ENCODE measurements at places on chromosomes 2 and 18. TPM values are rescaled to one million over a fixed set of nuclear protein-coding genes. Genes with fewer than 3 reads are reported as not detected.

- no peak overlapping the region for H3K27ac ChIP-seq
- no peaks in the 10 kb centered on the region for H3K36me3 ChIP-seq
- H3K4me1 ChIP-seq = no peaks in the 10 kb centered on the region
- no peak overlapping the region for H3K4me3 ChIP-seq
- H3K27me3 ChIP-seq = no peaks in the 10 kb centered on the region
- DNase-seq = no peak
These were observed 96.7 kb downstream of the ASB1 start for GRCh38 chr2:238523158-238524110.

DNA sequence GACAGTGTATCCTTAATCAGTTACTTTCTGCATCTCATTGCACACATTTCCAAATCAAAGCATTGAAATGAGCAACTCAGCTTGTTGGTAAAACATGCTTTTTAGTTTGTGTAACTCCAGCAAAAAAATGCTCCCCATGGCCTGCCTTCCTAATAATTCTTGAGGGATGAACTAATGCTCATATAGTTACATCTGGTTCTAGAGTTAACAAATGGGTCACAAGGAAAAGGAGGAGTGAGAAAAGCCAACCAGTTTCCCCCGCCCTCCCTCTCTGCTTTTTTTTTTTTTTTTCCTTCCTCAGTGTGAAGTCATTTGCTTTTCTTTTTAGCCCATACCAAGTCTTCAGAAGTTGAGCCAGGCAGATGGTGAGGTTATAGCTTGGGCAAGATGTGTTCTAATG lies 231.7 kb downstream of the MTX2 start:
- H3K4me1 ChIP-seq = no peaks in the 10 kb centered on the region
- no peak overlapping the region for H3K27ac ChIP-seq
- no peak for DNase-seq
- H3K27me3 ChIP-seq = no peaks in the 10 kb centered on the region
- H3K36me3 ChIP-seq = no peaks in the 10 kb centered on the region

- H3K27ac ChIP-seq = no peak overlapping the region
- H3K36me3 ChIP-seq = no peaks in the 10 kb centered on the region
- no peak overlapping the region for H3K4me3 ChIP-seq
- H3K27me3 ChIP-seq = no peaks in the 10 kb centered on the region
- DNase-seq = no peak
These were observed 36.8 kb downstream of the LRRFIP1 start for GRCh38 chr2:237664151-237664550.

DNA sequence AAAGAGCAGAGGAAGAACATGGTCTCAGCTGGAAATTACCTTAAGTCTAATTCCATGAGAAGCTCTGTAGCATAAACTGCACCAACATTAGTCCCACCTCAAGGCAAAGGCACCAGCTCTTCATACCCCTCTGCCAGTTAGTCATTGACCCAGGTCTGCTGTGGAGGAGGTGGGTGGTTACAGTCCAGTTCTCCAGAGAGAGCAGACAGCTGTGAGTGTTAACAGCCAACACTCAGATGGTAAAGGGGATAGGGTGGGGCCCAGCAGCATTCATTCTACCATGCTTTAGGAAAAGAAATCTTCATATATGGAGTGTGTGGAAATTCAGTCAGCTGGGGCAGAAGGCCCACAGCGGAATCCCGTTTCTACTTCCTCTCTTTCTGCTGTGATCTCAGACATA lies 159.7 kb upstream of the FBXO11 start:
- H3K4me1 ChIP-seq = no peaks in the 10 kb centered on the region
- H3K27ac ChIP-seq = no peak overlapping the region
- no peaks in the 10 kb centered on the region for H3K36me3 ChIP-seq
- H3K27me3 ChIP-seq = no peaks in the 10 kb centered on the region

The C2orf74 gene
- 22.6 TPM for total RNA-seq

Measured in naive thymus-derived CD4-positive, alpha-beta T cell (primary cell).